ENCODE measurements at places on chromosomes 6 and 20.

GRCh38 chr20:58401162-58401561, 12.1 kb downstream of the VAPB start:
- no peak for DNase-seq

DNA sequence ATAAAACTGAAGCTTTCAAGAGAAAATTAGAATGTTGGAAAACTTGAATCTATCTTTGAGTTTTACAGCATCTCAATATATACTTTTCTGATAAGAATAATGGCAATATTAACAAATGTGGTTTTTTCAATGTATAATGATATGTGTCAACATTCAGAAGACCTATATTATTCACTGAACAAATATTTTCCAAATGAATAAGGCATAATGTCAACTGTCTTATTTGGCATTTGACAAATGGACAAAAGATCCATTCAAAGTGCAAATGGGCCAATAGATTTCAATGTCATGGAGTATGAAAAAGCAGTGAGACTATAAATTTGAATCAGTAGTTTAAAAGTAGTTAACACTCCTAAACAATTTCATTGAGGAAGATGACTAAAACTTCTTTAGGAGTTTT, 20.9 kb downstream of the LMBRD1 start:
- DNase-seq: no peak

DNA sequence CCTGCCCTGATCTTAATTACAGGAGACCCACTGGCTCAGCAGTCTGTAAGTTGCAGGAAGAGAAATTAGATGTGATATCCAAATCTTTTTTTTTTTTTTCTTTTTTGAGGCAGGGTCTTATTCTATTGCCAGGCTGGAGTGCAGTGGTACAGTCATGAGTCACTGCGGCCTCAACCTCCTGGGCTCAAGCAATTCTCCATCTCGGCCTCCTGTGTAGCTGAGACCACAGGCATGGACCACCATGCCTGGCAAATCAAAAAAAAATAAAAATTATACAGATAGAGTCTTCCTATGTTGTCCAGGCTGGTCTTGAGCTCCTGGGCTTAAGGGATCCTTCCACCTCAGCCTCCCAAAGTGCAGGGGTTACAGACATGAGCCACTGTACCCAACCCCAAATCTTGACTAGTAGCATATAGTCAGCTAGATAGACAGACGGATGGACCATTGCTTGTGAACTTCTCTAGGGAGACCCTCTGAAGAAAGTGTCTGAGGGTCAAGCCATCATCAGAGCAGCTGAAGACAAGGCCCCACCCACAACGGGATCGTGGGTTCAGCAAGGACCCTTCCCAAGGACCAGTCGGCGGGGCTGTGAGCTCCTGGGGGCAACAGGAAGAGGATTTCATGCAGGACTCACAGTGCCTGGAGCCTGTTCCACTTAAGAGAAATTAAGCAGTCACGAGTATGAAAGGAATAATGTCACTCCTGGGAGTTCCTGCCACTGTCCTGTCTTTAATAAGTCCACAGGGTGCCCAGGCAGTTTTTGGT, 222.7 kb downstream of the ANKRD60 start:
- DNase-seq: no peak

DNA sequence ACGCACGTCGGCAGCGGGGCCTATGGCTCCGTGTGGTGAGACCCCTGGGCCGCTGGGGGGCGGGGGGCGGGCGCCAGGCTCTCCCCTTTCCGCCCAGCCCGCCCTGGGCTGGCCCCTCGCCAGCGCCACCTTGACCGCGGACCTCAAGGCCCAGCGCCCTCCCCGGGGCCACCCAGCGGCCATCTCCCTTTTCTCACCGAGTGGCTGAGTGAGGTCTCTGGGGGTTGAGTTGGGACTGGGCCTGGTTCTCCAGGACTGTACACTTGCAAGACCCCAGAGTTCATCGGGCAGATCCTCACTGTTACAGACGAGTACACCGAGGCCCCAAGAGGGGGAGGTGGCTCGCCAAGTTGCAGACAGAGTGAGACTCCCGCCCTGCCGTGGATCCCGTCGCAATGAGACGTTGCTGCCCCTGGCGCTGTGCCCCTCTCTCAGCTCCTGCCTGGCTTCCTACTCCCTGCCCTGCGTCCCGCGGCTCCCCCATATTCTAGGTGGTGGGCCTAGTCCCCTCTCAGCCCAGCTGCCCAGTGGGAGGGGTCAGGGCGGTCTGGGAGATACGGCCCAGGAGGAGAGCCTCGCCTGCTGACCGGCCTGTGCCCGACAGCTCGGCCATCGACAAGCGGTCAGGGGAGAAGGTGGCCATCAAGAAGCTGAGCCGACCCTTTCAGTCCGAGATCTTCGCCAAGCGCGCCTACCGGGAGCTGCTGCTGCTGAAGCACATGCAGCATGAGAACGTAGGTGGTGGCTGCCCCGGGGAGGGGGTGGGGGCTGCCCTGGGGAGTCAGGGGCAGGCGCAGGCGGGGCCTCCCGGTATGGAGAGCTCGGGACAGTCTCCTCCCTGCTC, 576 bp downstream of the MAPK13 start:
- no peak for DNase-seq

DNA sequence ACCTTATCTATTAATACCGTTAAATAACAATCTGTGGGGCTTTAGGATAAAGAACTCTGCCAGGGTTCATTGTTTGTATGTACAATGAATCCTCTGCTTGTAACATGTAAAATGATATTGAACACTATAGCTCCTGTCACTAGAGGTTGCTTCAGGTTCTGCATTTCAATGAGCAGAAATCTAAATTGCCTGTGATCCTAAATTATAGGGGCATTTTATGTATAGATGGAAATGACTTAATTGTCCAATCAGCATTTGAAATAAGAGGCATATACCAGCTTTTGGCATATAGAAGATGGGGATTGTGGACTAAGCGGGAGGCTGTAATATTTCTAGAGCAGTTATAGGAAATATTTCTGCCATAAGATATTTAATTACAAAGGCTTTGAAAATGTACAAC, 2.0 kb downstream of the NCOA3 start:
- DNase-seq: no peak

DNA sequence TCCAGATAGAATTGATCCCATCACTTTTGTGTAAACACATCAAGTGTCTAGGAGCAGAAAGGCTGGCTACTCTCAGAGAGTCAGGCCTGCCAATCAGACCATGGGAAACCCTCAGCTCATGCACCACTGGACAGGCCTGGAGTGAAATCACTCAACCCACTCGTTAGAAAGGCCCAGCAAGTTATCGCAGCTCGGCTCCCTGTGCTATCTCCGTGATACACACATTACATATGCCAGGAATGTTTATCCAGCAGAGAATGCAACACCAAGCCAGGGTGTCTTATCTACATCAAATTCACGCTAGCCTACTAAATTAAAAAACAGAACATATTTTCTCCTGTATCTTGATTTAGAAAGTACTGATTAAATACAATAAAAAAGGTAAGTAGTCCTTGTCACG, 232.4 kb upstream of the FOXQ1 start:
- no peak for DNase-seq

- no peak for DNase-seq
Measured at GRCh38 chr6:163738725-163739407, 324.3 kb downstream of the QKI start.

GRCh38 chr20:36741072-36741471, 4.8 kb downstream of the NDRG3 start:
- DNase-seq: no peak

GRCh38 chr6:25961619-25962148, 918 bp upstream of the TRIM38 start:
- DNase-seq: no peak

DNA sequence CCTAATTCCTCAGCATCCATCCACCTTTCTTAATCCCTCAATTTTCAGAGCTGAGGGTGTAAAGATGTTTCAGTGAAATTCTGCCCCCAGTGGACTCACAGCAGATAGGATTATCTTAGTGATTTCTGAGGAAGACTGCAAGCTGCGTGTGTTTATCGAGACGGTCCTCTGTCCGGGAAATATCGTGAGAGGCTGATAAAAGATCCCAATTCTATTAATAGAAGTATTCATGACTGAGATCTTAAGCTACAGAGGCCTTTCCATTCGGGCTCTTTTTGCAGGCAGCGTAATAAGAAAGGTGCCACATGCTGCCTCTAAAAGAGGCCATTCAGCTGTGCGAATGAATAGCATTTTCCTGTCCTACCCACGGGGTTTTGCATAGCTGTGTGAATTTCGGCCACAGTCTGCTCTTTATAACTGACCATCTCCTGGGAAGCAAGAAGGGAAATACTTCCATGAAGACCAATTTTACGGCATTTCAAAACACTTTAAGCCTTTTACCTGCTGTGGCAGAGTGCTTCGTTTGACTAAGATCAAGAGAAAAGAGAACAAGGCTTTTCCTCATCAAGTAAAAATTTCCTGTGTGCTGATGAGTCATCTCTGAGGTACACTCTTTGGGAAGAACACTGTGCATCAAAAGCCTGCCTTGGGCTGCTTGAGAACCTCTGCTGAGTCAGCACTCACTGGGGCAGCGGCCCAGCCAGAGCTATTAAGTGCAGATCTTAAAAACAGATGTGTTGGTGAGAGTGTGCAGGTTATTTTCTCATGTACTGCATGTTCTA, 208.8 kb downstream of the ARHGAP18 start:
- DNase-seq: no peak

DNA sequence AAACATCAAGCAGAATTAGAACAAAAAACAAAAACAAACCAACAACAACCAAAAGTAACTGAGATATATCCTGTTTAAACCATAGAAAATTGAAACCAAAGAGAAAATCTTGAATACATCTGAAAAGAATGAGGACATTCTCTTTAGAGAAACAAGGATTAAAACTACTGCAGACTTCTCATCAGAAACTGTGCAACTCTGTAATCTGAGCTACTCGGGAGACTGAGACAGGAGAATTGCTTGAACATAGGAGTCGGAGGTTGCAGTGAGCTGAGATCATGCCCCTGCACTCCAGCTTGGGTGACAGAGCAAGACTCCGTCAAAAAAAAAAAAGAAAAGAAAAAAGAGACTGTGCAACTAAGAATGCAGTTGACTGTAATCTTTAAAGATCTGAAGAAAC, 153.4 kb downstream of the SYNDIG1 start:
- no peak for DNase-seq

DNA sequence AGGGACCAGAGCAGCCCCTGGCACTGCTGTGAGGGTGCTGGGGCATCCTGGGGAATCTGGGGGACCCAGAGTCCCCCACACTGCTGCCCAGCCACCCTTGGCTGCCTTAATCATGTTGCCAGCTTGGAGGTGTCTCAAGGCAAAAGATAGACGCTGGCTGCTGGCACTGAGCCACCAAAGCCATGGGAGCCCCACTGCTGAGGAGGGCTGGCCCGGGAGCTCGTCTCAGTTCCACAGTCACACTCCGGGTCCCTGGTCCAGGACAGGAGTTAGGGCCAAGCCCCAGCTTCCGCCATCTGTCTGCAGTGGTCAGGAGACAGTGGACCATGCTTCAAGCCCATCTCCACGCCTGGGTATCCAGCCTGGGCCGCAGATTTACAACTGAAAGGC, 41.0 kb upstream of the HMGA1 start:
- no peak for DNase-seq
